ENCODE measurements at places on chromosomes 3 and 15.

GRCh38 chr3:69236812-69237707 lies 114.7 kb upstream of the LMOD3 start:
- no peak for DNase-seq

- no peak for DNase-seq
Measured at GRCh38 chr3:112640930-112641801, at the start of gene CCDC80. Gene CCDC80 (minus strand): TSS chr3:112641143. CDS start chr3:112639905, 1,238 bp downstream.

DNA sequence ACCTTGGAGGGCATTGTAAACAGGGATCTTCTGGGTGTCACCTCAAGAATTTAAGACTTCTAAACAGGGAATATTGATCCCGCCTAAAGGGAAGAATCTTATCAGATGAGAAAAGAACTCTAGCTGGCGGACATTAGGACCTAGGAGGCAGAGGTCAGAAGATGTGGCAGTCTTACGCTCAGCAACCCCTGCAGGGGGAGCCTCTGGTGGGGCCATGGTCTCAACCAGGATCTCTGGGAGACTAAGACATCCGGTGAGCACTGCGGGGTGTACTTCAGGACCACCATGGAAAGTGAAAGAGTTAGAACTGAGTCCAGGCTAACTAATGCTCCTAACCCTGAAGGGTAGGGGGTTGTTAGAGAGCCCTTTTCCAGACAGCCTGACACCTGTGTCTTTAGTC lies 295.2 kb downstream of the VGLL3 start:
- DNase-seq = no peak

DNA sequence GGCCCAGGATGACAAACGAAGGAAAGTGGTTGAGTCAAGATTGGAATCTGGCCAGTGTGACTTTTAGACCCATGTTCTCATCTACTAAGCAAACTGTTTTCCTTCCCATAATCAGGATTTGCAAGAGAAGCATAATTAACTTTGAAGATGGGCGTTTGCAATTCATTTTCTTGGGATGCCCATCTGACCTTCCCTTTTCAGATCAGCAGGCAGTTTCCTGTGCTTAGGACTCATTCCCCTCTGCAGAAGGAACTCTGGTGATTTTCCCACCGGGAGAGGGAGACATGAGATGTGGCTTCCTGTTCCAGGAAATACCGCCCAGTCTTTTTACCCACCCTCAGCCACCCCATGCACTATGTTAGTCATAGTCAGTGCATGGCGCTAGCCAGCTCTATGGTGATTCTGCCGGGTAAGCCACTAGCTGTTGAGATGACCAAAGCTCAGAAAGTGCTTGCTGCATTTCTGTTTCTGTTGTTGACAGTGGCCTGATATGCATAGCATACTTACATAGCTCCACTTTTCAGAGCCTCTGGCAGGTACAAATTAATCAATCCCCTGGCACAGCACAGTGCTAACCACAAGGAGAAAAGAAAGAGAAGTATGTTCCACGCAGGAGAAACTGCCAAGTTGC lies 129.4 kb downstream of the VGLL4 start:
- no peak for DNase-seq

DNA sequence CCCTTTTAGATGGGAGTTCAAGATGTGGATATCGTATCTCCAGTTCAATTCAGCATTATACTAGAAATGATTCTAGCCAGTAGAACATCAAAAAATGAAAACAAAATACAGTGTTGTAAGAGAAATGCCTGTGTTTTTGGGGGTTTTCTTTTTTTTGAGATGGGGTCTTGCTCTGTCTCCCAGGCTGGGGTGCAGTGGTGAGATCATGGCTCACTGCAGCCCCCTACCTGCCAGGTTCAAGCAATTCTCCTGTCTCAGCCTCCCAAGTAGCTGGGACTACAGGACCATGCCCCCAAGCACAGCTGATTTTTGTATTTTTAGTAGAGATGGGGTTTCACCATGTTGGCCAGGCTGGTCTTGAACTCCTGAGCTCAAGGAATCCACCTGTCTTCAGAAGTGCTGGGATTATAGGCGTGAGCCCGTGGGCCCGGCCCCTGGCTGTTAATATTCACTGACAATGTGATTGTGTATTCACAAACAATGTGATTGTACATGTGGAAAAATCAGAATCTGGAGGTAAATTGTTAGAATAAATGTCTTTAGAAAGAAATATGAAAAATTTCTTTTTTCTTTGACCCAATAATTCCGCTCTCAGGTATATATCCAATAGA lies 59.0 kb downstream of the ARIH1 start:
- no peak for DNase-seq

DNA sequence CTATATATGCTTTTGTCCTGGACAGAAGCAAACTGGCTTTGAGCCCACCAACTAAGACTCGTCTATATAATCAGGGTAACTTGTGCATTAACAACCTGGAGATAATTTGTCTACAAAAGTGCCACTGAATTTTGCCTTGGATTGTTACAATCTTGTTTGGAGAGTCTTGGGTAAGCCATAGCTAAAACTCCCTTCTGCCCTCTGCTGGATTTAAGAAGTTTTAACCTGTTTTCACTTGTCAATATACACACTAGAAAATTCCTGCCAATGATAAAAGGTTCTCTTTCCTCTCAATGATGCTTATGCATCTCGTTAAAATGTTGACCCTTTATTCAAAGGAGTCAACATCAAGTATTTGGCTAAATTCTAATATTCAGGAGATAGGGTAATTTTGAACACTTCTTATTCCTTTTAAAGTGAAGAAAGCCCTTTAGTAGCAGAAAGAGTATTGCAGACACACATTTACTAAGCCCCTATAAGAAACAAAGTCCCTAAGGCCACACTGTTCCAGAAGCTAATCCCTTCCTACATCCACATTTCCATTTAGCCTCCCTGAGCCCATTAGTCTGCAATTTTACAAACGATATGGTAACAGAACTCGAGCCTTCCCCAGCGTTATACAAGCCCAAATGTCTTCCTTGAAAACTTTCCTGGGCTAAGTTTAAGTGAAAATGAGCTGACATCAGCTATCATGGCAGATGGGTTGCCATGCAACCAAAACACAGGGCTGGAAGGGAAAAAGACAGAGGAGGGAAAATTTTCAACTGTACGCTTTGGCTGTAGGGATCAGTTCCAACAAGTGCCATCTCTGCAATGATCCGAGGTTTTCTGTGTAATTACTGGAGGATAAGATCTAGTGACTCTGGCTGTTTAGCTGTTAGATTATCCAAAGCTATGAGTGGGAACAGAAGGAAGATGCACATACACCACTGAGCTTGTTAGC lies 75.9 kb upstream of the FGF12 start:
- no peak for DNase-seq

DNA sequence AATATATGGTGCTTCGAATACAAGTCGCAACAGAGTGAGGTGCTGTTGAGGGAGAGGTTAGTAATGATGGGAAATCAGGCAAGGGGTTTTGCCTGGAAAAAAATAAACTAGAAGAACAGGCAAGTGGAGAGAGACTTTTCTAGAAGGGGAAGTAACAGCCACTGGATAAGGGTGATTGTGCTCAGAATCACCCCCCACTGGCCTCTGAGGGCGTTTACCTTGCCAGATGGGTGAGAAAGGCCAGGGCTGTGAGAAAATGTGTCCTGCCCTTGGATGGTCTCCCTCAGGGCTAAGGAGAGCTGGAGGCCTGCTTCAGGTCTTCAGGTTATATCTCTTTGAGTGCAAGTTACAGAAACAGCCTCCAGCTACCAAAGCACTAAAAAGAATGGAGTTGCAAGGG lies 151.8 kb downstream of the MEX3B start:
- no peak for DNase-seq

- no peak for DNase-seq
Measured at GRCh38 chr3:102605153-102605552, 170.3 kb downstream of the ZPLD1 start.

GRCh38 chr3:53748512-53749271 lies 97.5 kb downstream of the CHDH start:
- DNase-seq = no peak

GRCh38 chr3:122773944-122774509 lies 19.6 kb downstream of the HSPBAP1 start:
- no peak for DNase-seq

GRCh38 chr15:51004103-51004551 lies 90.6 kb downstream of the TNFAIP8L3 start:
- DNase-seq = no peak

DNA sequence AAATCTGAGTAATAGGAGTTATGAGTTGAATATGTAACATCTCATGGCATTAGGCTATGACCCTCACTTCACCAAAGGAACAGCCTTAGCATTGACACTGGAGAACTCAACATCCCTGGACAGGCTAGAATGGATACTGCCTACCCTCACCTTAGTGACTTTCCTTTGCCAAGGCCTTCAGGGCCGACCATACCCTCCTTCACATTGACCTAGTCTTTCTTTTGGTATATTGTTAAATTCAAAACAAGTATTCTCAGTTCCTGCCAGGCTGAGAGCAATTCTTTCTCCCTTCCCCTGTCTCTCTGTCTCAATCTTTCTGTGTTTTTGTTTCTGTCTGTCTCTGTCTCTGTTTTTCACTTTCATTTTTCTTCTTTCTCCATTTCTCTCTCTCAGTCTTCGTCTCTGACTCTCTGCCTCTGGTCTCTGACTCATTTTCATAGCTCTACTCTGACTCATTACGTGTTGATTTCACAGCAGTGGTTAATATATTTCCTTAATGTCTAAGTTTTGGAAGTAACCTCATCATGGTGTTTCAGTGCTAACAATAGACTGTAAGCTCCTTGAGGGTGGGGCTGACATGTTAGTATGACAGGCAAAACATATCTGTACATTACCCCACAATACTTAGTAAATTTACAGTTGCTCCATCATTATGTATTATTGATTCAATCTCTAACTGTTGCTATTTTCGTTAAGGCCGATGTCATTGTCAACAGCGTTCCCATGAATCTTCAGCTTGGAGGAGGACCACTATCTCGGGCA lies 32.5 kb downstream of the PARP15 start:
- no peak for DNase-seq

DNA sequence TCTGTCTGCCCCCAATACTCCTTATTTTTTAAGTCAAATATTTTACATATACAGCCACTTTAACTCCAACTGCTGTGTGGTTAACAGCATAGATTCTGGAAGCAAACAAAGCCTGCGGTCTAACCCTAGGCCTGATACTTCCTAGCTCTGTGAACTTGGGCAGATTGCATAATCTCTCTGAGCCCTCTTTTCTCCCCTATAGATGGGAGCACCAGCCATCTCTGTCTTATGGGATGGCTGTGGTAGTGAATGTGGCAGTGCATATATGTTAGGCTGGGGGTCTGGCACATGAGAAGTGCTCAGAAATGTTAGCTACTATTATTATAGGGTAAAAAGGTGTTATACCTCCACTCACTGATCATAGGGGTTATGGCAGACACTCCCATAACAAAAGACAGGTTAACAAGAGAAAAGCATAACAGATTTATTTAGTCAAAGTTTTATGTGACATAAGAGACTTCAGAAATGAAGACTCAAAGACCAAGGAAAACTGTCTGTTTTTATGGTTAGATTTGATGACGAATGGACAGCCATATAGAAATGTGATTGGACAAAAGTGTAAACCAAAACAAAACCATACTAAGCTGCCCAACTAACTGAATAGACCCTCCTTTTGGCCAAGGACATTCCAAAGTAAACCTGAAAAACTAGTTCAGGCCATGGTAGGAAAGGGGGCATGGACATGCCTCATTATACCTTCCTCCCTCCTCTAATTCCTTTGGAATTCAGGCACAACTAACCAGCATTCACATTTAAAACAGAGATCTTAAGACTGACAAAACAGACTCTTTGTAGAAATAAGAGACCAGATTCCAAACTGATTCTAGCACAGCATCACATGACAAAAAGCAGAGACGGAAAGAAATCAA lies 53.9 kb upstream of the DAZL start:
- no peak for DNase-seq

DNA sequence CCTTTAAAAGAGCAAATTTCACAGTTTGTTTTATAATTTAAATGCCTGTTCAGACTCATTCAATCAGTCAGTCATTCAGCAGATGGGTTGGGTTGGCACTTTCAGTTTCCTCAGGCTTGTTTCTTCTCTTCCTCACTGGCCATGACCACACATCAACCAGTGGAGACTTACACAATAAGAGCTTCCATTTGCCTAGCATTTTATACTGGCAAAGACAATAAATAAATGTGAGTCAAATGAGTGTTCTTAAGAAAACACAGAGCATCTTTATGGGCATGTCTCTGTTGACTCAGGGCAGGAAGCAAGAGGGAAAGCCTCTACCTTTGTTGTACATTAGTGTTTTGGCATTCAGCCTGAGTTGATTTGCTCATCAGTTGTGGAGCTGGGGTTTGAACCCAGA lies 122.6 kb downstream of the EPHB1 start:
- no peak for DNase-seq

DNA sequence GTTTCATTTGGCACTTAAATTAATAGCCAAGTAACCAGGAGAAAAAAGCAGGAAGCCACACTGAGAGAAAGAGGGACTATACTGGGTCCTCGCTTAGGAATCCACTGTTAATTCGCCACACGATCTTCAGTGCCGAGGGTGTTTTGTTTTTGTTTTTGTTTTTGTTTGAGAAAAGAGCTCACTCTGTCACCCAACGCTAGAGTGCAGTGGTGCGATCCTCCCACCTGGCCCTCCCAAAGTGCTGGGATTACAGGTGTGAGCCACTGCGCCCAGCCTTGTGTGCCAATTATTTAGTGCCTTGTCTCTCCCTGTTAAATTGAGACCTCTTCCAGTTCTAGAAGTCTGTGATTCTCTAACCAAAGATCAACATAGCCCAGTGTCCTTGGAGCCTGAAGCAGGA lies 53.8 kb upstream of the TPM1 start:
- no peak for DNase-seq

- DNase-seq = no peak
Measured at GRCh38 chr15:86327230-86327865, 247.7 kb downstream of the AGBL1 start.

DNA sequence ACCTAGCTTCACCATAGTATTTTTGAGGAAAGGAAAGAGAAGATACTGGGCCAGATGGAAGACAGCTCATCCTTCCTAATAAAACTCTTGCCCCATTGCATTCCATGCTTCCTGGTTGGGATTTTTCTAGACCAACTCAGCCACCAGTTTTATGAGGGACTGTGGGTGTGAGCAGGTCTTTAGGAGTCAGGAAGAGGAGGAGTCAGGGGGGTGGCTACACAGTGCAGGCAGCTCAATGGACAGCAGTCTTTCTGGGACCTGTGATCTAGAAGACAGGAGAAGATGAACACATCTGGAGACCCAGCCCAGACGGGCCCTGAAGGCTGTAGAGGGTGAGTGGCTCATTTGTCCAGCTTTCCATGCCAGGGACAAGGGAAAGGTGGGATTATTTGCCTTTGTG lies at the start of gene NOX5:
Gene NOX5, plus strand, starts transcription at position 242 of the 400 bp plus-strand sequence. Its CDS starts 41 bp downstream, at position 283.
- DNase-seq = no peak

DNA sequence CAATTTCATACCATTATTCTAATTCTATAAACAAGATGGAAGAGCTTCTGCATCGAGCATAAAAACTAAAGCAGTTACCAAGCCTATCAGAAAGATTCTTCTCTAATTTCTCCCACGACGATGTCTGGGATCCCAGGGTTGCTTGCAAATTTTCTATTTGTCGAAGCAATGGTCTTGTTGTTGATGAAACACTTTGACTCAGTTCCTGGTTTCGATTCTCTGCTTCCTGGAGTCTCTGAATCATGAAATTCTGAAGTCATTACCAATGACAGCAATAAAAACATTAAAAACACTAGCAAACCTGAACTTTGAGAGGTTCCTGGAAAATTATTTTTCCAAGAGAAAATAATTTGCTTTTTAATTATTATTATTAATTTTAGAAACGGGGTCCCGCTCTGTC lies 18.7 kb downstream of the TMF1 start:
- DNase-seq = no peak
